Stimulated activated CD4-positive, alpha-beta T cell treated with anti-CD3 and anti-CD28 coated beads, Interleukin-1b, Interleukin-23, amount 100 ng/mL, for 1 hour (primary cell): ENCODE measurements at places on chromosomes 12 and 14.

DNA sequence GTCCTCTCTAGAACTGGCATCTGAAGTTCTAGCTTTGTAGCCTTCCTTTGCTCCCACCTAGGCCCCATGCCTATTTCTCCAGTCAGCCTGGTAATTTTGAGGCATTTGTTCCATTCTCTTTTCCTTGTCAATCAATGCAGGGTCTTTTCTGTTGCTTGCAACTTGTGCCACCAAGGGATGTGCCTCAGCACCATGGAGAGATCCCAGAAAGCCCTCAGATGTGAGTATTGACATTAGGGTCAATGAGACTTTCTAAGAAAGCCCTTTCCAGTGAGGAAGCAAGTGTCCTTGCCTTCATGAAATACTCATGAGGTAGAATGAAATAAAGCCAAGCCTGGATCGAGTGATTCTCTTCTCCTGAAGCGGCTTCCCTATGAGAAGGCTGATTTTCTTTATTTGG is 213.9 kb downstream of the SLC15A4 start:
- no peak for DNase-seq

DNA sequence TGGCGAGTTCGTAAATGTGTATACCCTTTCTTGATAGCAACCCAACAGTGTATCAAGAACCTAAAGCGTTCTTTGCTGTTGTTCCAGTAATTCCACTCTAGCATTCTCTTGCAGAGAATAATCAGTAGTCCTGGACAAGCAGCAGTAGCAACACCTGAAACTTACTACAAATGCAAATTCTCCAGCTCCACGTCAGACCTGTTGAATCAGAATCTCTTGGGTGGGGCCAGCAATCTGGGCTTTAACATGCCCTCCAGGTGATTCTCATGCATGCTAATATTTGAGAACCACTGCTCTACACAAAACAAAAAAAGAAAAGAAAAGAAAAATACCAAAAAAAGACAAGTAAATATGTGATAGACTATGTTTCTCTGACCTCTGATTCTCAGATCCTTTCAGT is 10.1 kb downstream of the PTGDR start:
- no peak for DNase-seq

DNA sequence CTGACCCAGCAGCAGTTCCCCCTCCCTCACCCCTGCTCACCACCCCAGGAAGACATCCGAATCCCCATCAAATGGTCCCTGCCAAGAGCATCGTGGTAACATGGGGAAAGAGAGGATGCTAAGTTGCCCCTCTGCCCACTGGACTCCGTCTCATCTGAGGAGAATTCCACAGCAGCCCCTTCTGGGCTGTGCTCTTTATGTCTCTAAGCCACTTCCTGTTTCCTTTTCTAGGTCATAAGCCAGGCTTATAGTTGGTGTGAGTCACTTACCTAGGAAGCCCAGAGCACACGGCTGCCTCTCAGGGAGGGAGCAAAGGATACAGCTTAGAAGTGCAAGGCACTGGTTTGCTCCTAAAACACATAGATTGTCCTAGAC is 76.0 kb downstream of the VCPKMT start:
- DNase-seq: no peak

DNA sequence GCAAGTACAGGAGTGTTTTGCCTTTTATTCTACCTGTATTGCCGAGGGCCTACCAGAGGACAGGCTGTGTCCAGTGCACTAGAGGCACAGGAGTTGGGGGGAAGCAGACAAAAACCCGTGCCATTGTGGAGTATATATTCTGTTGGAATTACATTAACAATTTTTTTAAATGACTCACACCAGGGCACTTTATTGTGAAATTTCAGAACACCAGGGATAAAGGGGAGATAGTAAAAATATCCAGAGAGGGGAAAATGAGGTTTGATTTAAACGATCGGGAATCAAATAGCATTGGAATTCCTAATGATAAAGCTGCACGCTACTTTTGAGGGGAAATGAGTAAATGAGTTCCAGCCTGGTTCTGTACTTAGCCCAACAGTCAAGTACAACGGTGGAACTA is 123.2 kb downstream of the PELI2 start:
- no peak for DNase-seq

GRCh38 chr12:32353540-32353939 is 45.8 kb upstream of the FGD4 start:
- no peak for DNase-seq
